ENCODE measurements at places on chromosomes 3 and 15.

DNA sequence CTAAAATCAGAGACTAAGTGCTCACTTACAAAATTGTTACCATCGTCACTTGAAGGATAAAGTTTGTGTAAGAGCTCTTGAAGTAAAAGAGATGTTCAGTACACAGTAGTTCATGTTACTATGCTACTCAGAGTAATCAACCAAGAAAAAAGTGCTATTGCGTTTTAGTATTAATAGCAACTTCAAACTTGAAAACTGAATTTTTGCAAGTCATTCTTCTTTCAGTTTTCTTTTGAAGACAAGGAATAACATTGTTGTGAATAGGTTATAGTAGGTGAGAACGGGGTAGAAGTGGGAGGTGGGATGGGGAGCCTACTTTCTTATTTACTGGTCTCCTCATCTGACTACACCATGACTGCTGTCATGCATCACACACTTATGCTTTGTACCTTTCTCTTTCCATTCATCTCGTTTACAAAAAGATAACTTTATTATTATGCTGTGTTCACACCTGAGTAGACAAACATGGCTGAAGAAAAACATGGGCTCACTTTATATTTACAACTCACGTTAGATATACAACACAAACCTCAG lies 39.3 kb upstream of the P3H2 start:
- no peak for DNase-seq

- DNase-seq, result no peak
Measured at GRCh38 chr15:100385300-100386050, 43.7 kb upstream of the ADAMTS17 start.

DNA sequence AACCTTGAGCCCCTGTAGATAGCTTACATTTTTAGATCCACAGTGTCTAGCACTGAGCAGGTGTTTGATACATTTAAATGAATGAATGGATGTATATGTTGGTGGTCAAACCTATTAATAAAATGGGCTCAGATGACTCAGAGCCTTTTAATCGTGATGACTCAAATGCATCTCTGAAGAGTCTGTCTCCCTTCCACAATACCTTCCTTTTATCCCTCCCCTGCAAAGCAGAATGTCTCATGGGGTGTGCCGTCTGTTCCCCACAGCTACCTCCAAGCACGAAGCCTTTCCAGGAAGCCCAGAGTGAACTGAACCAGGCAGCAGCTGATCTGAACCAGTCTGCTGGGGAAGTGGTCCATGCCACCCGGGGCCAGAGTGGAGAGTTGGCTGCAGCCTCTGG lies 303.5 kb upstream of the TPM1 start:
- DNase-seq, result no peak

GRCh38 chr3:29183346-29184087 lies 97.4 kb upstream of the RBMS3 start:
- no peak for DNase-seq

DNA sequence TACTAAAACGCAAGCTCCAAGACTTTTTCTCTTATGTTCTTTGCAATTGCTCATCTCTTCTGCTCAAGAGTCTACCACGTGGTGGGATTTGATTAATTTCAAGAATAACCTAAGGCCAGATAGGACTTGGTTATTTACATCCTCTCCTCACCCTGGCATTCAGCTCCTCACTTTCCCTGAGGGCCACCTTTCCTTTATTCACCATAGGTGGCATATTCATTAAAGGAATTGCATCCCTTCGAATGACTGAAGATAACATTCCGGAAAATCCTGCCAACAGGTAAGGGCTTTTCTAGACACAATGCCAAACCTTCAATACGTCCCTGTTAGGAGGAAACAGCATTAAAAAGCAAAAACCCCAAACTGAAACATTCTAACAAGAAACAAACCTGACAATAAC lies 220.0 kb upstream of the KBTBD8 start:
- no peak for DNase-seq

- DNase-seq, result no peak
Measured at GRCh38 chr15:85314146-85314545, 66.3 kb upstream of the AKAP13 start.

GRCh38 chr3:19937459-19938294 lies 3.7 kb upstream of the EFHB start:
- DNase-seq, result no peak

DNA sequence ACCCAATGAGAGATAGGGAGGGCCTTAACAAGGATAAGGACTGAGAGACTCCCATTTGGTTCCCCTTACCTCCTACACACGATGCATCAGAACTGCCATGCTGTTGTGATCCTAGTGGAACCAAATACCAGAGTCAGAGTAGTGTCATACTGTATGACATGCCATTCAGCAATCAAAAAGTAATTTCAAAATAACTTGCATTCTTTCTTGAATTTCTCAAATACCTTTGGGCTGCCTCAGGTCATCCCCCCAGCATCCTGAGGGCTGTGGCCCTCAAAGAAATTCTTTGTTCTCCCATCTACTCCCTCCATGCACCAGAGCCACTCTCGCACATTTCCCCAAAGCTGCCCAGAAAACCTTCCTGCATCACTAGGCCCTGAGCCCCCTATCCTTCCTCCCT lies 68.9 kb upstream of the PPP2R3A start:
- no peak for DNase-seq

GRCh38 chr3:189635339-189635738 lies 4.2 kb downstream of the TP63 start:
- no peak for DNase-seq

- no peak for DNase-seq
Measured at GRCh38 chr3:43221076-43221475, 65.3 kb upstream of the SNRK start.

DNA sequence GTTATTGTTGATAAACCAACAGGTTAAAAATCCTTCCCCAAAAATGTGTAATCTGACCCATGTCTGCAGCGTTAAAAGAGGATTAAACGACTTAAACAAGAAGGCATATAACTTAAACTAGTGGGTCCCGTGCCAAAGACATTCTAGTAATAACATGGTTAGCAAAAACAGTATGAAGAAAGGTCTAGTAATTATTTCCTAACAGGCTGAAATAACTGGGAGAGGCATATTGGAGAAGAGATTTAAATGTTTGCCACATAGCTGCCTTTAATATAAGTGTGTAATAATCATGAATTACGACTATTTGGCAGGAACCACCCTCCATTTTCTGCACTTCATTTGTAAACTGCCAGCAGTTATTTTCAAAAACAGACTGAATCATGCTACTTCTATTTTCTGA lies 67.7 kb upstream of the CSPG5 start:
- DNase-seq, result no peak

DNA sequence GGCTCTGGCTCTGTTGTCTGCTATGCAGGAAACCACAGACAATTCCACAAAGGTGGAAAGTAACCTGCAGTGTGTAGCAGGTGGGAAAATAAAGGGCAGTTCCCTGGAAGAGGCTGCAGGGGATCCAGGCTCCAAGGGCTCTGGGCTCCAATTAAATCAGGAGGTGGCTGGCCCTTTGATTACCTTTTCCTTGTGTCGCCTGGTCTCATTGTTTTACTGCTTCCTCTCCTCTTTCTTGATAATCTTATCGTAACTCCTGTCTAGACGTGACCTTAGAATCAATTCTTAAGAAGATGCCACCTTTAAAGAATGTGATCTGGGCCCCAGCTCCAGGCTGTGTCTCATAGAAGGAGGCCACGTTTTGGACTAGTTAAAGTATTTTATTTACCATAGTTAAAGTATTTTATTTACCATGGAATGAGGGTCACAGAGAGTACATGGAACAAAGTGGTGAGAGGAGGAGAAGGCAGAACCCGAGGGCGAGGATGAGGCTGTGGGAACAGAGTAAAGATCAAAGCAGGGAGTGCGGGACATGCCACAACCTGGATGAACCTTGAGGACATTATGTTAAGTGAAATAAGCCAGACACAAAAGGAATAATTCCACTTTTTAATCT lies 237.5 kb upstream of the STT3B start:
- DNase-seq, result no peak

DNA sequence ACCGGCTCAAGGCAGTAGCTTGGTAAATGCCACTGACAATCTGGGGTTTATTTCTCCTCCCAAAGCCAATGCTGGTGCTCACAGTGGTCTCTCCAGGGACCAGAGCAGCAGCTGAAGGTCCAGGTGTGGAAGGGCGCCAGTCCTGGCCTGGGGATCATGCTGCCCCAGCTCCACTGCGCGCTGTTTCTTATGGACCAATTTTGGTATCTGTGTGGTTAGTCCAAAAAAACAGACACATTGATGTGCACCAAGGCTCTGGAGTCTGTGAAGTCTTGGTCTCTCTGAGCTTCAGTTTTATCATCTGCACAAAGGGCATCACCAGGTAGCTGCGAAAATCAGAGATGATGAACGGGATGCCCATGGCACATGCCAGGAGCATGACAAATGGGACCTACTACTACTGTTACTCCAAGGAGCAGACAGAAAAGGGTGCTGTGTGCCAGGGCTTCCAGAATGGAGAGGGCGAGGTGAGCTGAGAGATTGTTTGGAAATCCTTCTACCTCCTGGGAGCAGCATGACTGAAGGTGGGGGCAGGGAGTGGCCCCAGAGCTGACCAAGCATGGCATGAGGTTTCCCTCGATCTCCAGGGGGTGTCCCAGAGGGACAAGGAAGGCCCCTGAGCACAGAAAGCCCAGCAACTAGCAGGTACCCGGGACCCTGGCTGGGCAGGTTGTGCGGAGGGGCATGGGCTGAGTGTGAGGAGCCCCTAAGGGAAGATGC lies 134.3 kb upstream of the PRR20G start:
- DNase-seq, result no peak

DNA sequence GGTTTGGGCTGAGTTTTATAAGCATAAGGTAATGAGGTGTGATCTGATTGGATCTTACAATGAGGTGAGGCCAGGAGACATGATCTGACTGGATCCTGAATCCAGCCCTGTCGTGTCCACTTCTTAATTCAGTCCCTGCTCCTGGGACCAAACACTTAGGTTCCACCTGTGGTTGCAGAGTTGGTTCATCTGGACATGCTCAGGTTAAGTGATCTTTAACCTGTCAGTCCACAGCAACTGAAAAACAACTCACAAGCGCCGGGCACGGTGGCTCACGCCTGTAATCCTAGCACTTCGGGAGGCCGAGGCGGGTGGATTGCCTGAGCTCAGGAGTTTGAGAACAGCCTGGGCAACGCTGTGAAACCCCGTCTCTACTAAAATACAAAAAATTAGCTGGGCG lies 679.3 kb upstream of the ALCAM start:
- no peak for DNase-seq

- no peak for DNase-seq
Measured at GRCh38 chr3:148992027-148992634, 791 bp downstream of the GYG1 start.

- no peak for DNase-seq
Measured at GRCh38 chr15:74653426-74654102, 37.9 kb downstream of the CLK3 start.

- no peak for DNase-seq
Measured at GRCh38 chr3:85208650-85209049, 249.9 kb downstream of the CADM2 start.

DNA sequence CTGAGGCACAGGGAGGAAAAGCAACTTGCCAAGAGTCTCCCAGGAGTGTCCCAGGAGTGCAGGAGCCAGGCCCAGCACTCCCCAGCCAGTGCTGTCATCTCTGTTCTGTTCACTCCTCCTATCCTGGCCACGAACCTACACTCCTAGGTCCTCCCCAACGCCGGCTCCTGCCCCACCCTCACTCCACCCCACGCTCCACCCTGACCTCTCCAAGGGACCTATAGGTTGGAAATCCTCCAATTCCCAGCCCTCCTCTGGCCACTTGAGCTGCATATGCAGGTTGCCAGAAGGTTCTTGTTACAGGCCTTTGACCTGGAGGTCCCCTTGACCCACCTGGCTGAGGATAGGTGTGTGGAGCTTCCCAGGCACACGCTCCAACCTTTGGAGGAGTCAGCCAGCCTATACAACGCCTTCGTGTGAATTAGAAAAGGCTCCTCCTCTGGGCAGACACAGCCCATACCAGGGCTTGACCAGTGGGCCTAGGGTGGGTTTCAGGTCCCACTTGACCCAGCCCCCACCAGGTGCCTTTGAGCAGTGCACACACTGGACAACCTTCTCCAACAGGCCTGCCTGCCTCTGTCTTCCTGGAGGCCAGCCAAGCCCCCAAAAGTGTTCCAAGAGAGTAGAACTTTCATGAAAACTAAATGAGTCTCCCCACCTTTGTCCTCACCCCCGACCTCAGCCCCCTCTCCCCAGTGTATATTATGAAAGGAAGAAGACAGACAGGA lies 167.2 kb upstream of the TLE3 start:
- no peak for DNase-seq

- DNase-seq, result no peak
Measured at GRCh38 chr15:74727727-74728126, 2.4 kb upstream of the CYP1A1 start.

GRCh38 chr3:69079269-69080159 lies 651 bp downstream of the UBA3 start:
- no peak for DNase-seq

DNA sequence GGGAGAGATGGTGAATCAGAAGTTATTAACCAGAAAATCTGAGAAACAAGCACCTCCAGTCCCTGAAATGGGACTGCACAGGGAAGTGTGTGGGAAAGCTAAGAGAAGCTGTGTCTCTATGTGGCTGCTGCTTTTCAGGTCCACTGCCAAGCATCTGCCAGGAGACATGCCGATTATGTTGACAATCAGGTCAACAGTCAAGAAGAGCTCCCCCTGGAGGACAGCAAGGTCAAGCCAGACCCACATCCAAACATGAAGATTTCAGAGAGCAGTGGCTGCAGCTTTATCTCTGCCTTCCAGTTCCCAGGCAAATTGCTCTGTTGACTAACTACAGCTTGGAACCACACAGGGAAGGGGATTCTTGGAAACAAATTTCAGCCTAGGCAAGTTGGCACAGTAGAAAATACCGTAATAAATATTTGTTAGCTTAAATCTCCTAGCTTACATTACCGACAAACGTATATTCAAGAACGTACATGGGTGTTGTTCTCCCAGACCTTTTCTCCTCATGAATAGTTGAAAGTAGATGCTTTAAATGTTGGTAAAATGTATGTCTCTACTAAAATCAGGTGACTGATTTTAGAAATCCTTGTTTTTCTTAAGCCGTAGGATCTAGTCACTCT lies 394.5 kb upstream of the RARB start:
- no peak for DNase-seq

DNA sequence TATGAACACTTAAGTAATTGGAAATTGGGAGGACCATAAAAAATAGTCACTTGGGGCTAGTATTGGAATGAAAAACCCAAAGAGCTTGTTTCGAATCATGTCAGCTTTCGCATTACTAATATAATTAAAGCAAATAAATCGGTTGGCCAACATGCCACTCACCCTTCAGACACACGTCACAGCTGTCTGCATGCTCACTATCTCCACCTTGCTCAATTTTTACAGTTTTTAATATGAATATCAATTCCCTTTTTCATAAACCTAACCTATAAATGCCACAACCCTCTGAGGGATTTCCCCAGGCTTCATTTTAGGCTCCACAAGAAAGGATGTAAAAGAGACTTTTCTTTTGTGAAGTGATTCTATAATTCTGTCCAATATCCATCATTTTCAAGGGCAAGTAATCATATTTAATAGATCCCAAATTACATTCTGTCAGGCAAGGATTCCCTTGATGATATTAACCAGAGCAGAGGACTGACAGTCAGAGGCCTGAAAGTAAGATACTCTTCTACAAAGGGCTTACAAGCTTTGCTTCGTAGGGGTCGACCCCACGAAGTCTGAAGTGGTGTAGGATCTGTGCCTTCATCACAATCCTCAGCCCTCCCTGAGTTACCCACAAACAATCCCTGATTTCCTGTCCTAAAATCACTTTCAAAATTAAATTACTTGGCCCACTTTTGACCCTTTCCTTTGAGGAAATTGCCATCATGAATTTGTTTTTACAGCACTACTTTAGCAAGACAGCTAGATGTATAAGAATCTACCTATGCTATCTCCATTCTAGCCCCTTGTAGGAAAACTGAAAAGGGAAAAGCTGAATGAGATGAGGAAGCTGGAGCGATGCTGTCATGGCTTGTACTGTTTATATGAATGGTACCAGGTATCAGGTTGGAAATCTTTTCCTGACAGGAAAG lies 44.5 kb downstream of the NANOGP8 start:
- no peak for DNase-seq

Data from stimulated activated CD8-positive, alpha-beta memory T cell treated with anti-CD3 and anti-CD28 coated beads, Interleukin-15, amount 100 ng/mL, for 24 hours (primary cell).